NCI-H2081 (cell line): ENCODE measurements at places on chromosomes 5 and 9.

DNA sequence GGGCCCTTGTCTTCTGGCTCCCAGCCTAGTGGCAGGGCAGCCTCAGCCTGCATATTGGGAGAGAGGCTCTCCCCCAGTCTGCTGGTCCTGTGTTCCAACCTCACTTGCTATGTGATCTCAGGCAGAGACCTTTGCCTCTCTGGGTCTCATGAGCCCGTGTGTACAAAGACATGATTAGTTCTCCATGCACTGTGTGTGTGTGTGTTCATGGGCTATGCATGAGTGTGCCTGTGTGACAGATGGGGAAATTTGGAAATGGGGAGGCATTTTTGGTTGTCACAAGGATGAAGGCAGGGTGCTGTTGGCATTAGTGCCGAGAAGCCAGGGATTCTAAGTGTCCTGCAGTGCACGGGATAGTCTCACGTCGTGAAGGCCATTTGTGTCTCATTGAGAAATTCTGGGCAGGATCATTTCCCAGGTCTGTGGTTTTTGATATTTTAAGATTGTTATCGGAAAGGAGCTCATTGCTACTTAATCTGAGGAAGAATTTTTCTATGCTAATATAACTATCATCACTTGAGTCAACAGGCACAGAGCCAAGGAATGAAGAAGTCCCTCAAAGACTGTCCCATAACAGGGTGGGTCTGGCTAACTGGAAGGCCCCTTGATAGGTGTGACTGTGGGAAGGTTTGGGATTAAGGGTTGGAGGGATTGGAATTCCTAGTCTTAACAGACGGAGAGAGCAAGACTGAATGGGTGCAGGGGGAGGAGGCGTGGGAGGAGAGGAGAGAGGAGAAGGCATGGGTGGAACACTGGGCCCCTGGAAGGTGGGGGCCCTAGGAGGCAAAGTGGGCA is 168.5 kb downstream of the RGS3 start:
- no peak for DNase-seq

- DNase-seq, result no peak
Measured at GRCh38 chr5:103901885-103902284, 339.3 kb upstream of the NUDT12 start.

DNA sequence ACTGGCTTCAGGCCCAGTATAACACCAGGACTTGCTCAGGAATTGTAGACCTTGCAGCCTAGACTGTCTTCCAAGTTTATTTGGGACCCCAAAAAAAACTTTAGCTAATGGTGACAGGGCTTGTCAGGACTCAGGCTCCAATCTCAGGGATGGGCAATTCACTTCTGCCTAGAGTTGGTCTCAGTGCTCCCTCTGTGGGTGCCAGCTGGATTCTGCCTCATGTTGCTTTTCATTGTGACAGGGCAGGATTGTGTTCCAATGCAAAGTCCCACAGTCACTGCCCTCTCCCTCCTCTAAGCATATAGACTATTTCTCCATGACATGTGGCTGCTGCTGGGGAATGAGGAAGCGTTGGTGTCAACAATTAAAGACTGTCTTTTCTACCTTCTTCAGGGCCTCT is 174.7 kb downstream of the CYLC2 start:
- DNase-seq, result no peak

DNA sequence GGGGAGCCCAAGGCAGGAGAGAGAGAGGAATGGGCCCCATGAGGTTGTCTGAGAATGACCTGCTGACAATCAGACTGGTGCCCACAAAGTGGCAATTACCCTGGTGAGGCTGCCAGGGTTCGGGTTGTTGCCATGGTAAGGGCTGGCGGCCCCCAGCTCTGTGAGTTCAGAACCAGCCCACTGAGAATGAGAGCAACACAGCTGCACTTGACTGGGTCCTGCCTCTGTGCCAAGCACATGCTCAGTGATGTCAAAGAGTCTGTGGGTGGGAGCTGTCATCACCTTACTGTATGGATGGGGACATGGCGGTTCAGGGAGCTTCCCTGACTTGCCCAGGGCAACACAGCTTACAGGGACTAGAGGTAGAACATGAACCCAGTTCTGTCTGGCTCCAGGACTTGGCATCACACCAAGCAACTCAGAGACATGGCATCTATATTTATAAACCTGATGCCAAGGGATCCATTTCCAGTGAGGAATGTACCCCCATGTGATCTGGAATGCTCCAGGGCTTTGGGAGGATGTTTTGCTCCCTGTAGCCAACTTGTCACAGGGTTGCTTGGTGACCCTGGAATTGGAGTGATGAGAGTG is 38.2 kb upstream of the TEX48 start:
- DNase-seq, result no peak

- no peak for DNase-seq
Measured at GRCh38 chr5:77400645-77401044, 91.5 kb downstream of the WDR41 start.

- DNase-seq, result no peak
Measured at GRCh38 chr5:128762661-128763306, 202.5 kb upstream of the SLC27A6 start.

DNA sequence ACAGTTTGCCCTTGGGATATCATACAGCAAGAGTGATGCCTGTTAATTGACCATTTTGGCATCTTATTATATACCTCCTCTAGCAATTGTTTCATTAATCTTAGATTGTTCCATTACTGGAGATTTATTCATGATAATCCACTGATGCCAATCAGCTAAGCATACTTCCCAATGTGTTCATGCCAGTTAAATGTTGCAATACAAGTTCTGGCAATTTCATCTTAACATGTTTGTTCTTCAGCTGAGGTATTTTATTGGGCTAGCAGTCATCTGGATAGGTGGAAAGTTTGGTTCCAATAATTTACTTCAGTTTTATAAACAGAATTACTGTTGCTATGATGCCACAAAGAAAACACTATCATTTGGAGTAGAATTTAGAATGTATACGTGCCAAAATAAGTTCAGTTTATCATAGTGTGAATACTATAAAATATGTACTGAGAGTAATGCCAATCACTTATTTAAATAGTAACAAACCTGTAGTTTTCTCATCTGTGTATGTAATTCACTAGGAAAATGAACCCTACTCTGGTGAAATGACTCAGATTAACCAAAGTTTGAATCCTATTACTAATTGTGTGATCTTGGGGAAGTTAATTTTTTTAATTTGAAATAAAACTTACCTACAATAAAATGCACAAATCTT is 27.9 kb upstream of the IL31RA start:
- DNase-seq, result no peak

DNA sequence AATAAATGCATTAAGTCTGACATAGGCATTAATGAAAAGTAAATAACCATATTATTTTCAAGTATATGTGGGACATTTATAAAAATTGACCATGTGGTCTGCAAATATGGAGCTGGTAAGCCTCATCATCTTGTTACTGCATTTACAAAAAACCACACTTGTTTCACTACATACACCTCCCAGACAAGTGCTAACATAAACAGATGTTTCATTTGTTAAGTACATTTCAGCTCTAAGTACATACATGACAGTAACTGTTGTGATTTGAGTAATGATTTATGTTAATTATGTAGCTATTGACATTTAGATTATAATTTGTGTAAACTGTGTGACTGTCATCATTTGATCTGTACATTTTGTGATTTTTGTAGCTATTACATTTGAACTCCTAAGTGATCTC is 13.9 kb downstream of the IDNK start:
- DNase-seq, result no peak

- DNase-seq, result no peak
Measured at GRCh38 chr5:132754947-132755346, 7.7 kb downstream of the CCNI2 start.

DNA sequence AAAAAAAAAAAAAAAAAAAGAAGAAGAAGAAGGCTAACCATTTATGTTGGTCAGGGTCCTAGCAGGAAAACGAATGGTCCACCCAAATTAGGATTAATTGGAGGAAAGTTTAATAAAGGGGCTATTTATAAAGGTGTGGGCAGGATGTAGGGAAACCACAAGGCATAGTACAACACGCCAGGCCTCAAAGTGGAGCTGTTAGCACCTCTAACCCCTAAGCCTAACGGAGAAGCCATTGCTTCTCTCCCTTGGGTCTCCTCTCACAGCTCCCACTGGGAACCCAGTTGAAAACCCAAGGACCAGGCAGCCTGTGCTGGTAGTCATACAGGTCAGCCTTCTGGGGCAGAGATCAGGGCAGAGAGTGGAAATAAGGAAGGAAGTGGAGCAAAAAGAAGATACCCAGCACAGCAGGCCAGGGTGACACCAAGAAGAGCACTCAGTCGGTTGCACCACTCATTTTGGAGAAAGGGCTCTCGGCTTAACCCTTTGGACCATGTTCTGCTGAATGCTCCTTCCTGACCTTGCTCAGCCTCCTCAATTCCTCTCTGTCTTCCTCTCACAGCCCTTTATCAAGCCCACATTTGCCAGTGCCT is 8.8 kb upstream of the GLIPR2 start:
- no peak for DNase-seq

DNA sequence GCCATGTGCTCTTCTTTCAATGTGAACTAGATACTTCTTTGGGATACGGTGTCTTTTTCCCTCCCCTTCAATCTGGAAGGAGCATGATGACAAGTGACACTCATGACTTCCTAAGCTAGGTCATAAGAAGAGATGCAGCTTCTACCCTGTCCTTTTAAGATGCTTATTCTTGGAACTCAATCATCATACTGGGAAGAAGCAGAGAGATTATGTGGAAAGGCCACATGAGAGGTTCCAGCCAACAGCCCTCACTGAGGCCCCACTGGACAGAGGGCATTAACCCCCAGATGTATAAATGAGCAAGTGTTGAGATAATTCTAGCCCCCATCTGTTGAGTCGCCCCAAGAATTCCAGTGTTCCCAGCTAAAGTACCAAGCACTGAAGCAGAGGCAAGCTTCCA is 29.3 kb upstream of the HTR4 start:
- DNase-seq, result no peak

DNA sequence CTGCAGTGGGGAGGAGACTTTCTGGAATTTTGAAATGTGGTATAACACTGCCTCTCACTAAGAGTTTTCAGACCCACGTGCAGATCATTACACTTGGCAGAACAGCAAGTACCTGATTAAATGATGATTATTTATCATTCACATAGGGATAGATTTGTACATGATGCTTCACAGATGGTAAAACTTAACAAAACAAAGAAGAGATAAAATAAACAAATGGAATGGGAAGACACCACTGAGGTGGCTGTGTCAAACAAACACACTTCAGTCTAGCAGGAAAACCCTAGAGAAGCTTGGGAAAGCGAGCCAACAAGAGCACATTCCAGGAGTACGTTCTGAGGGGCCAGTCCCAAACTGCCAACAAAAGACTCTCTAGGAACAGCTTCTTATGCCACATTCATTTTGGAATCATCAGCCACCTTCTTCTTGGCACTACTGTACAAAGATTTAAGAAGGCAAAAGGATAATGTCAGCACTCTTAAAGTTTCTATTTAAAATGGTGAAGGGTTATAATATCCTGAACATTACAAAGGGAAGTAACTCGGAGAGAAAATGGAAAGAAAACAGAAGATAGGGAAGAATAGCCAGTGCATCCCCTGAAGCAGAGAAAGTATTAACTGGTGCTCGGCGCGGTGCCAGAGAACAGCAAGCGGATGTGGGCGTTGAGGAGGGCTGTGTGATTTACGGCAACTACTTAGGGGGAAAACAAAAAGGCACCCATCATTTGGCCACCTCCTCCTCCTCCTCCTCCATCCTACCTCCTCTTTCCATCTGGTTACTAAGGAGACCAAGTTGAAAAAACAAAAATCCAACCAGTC is 1.6 kb downstream of the MED27 start:
- peak; percentile 78 for DNase-seq

GRCh38 chr9:114969269-114969668 is 38.9 kb upstream of the TNFSF8 start:
- no peak for DNase-seq

- peak; percentile 56 for DNase-seq
Measured at GRCh38 chr9:131618071-131618479, 72.8 kb downstream of the PRRT1B start.

- DNase-seq, result no peak
Measured at GRCh38 chr5:39428640-39429039, 3.9 kb upstream of the DAB2 start.

- no peak for DNase-seq
Measured at GRCh38 chr5:32428426-32428825, 16.1 kb downstream of the ZFR start.

- no peak for DNase-seq
Measured at GRCh38 chr9:127049044-127049443, 73.4 kb downstream of the ANGPTL2 start.
